ENCODE measurements at places on chromosomes 16 and 17.

DNA sequence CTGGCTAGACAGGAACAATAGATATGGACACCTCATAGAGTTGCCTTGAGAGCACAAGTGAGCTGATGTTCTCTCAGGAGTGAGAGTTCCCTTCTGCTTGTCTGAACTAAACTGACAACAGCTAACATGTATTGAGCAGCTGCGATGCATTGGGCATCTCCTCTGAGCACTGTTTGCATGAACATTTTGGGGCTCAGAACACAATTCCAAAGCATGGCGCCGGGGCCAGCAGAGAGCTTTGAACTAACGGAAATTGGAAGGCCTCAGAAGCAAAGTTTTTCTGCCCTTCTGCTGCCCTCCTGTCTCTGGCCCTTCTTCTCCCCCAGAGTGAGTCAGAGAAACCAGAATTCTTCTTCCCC lies 38.1 kb downstream of the TRPV2 start:
- no peak for DNase-seq

- no peak for DNase-seq
Measured at GRCh38 chr17:34619687-34620217, 40.4 kb downstream of the TMEM132E start.

- no peak for DNase-seq
Measured at GRCh38 chr16:58299757-58300349, 5.0 kb upstream of the PRSS54 start.

DNA sequence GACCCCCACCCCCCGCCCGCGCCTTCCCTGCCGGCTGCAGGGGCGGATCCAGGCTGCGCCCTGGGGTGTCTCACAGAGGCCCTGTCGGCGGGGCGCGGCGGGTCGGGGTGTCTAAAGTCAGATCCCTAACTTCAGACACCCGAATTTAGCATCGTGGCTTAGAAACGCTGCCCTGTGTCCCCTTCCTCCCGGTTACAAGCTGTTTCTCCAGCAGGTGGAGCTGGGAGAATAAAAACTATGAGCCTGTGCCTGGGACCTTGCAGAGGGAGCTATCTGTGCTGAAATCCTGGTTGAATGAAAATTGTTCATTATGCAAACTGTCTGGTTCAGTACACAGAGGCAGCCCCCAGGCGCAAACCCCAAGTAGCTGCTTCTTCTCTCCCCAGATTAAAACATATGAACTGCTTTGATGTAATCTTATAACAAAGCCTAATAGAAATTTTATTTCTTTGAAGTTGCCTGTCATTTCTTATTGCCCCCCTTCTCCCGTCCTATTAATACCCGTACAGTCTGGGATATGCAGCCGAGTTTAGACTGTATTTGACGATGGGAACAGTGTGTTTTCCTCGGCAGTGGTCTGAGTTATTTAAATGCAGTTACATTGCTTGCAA lies 79.0 kb downstream of the RPA1 start:
- peak; percentile 19 for DNase-seq

DNA sequence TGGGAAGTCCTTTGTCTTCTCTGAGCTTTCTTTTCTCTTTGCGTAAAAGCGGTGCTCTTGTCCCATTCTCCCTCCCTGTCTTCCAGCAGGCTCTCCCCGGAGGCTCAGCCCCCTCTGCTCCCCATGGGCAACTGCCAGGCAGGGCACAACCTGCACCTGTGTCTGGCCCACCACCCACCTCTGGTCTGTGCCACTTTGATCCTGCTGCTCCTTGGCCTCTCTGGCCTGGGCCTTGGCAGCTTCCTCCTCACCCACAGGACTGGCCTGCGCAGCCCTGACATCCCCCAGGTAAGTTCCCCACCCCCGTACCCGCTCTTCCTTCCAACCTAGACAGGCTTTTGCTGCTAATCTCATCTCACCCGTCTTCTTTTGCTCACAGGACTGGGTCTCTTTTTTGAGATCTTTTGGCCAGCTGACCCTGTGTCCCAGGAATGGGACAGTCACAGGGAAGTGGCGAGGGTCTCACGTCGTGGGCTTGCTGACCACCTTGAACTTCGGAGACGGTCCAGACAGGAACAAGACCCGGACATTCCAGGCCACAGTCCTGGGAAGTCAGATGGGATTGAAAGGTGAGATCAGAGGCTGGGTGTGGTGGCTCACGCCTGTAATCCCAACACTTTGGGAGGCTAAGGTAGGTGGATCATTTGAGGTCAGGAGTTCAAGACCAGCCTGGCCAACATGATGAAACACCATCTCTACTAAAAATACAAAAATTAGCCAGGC lies 1.3 kb downstream of the TMEM219 start:
- DNase-seq = no peak

DNA sequence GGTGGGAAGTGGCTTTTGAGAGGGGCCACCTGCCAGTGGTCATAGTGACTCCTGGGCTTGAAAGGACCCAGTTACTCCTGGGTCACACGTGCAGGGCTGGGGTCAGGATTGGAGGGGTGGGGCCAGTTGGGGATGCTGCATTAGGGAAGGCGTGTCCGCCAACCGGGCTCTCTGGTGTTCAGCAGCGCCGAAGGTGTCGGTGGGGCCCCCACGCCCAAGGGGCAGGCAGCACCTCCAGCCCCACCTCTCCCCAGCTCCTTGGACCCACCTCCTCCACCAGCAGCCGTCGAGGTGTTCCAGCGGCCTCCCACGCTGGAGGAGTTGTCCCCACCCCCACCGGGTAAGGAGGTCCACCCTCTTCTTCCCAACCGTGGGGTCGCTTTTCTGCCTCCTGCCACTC lies 9.5 kb downstream of the ABI3 start:
- DNase-seq = no peak

- no peak for DNase-seq
Measured at GRCh38 chr16:87626905-87627304, 24.6 kb downstream of the JPH3 start.

GRCh38 chr17:6394055-6394606 lies 40.8 kb downstream of the AIPL1 start:
- no peak for DNase-seq

- no peak for DNase-seq
Measured at GRCh38 chr17:61731330-61731729, 132.0 kb downstream of the BRIP1 start.

GRCh38 chr16:19928432-19928831 lies 43.8 kb upstream of the GPRC5B start:
- DNase-seq = no peak

DNA sequence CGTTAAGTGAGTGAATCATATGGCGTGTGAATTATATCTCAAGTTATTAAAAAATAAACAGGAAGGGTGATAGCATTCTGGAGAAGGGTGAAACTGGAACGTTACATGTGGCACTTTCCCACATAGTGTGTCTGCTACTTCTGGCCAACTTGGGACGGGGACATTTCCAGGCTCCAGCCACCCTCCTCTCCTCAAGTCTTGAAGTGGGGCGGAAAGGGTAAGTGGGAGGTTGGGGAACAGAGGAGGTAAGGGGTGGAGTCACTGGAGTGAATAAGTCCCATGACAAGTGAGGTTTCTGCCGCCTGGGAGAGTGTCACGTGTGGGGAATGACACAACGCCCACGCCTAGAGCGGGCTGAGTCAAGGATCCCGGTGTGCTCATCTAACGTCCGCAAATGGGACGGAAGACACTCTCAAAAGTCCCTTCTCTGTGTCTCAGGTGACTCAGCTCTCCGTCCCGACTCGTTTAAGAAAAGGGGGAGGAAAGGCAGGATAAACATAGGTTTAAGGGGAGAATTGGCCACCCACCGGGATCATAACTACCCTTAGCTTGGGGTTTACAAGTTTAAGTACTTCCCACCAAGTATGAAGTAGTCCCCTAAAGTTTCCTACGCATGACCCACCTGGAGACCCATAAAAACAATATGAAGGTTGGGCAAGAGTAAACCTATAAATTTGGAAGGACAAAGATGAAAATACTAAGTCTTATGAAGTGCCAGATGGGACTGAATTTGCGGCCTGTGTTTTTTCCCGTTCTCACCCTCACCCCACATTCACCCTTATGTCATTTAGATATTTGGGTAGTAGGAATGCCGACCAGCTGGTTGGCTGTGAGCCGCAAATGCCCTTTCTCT lies 1.2 kb upstream of the SPAG9 start:
- DNase-seq = peak; percentile 30

DNA sequence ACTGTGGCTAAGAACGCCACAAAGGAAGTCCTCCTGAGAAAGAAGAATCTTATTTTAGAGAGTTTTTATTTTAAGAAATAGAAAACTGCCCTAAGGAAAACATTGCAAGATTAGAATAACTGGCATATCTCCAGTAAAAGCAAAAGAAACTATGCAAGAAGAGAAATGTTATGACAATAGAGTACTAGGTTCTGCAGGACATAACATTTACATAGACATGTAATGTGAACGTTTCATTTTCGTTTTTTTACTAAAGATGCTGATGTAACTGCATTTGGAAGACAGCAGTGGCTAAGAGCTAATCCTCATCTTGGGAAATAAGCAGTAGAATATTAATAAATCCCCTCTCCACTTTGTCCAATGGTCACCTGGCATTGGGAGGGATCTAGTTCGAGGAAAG lies 7.8 kb upstream of the ASGR2 start:
- no peak for DNase-seq
